ENCODE measurements at places on chromosomes 12 and 14.

- DNase-seq: no peak
These were observed 64.5 kb downstream of the CRADD start for GRCh38 chr12:93741659-93742109.

- no peak for DNase-seq
These were observed 38.4 kb downstream of the GALNT16 start for GRCh38 chr14:69298131-69299071.

GRCh38 chr14:91047174-91047753 lies 13.2 kb downstream of the RPS6KA5 start:
- DNase-seq: no peak

DNA sequence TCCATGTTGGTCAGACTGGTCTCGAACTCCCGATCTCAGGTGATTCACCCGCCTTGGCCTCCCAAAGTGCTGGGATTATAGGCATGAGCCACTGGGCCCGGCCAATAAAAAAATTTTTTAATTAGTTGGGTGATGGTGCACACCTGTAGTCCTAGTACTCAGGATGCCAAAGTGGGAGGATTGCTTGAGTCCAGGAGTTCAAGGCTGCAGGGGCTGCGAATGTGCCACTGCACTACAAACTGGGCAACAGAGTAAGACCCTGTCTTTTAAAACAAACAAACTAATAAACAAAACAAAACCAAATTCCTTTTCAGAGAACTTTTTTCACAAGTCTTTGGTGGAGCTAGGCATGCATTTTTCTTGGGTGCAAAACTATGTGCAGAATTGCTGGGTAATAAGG lies 10.1 kb upstream of the SPSB2 start:
- no peak for DNase-seq

DNA sequence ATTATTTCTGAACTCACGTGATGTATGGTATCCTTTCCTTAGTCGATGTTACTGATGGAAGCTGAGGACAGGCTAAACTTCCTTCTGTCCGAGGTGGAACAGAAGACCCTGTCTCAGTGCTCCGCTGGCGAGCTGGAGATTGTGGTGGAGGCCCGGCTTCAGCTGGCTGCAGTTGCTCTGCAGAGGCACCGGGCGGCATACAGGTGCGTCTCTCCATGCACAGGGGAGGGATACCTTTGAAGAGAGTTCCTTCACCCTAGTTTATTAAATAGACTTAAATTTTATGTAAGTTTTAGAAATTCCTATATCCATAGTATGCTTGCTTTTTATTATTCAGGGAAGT lies 186.7 kb upstream of the NEDD1 start:
- no peak for DNase-seq

DNA sequence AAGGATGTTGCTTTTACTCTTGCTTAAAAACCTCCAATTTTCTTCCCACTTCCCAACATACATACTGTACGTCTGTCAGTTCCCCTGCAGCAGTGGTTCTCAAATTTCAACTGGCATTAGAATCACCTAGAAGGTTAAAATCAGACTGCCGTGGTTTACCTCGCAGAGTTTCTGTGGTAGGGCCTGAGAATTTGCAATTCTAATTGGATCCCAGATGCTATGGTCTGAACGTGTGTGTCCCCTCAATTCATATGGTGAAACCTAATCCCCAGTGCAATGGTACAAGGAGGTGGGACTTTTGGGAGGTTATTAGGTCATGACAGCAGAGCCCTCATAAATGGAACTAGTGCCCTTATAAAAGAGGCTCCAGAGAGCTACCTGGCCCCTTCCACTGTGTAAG lies 226.9 kb downstream of the CRADD start:
- no peak for DNase-seq

DNA sequence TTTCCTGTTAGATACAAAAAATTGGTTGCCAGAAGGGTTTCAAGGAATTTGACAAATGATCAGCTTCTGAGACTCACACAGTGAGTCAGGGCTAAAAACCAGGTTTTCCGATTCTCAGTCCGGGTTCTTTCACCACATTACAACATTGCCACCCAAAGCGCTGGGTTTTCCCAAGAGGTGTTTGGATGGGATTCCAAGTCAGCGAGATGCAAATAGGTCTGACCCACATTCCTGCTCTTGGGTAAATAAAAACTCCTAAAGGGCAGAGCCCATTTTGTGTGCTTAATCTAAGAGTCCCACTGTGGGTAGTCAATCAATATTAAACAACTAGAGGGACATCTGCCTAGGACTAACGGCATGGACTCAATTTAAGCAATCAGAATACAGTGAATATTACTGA lies 5.4 kb upstream of the RIC8B start:
- DNase-seq: no peak

All from T follicular helper cell (primary cell).